ENCODE measurements at places on chromosomes 3 and 15.
A peak's percentile ranks its signal among the peaks of the same experiment; 100 is the strongest.

DNA sequence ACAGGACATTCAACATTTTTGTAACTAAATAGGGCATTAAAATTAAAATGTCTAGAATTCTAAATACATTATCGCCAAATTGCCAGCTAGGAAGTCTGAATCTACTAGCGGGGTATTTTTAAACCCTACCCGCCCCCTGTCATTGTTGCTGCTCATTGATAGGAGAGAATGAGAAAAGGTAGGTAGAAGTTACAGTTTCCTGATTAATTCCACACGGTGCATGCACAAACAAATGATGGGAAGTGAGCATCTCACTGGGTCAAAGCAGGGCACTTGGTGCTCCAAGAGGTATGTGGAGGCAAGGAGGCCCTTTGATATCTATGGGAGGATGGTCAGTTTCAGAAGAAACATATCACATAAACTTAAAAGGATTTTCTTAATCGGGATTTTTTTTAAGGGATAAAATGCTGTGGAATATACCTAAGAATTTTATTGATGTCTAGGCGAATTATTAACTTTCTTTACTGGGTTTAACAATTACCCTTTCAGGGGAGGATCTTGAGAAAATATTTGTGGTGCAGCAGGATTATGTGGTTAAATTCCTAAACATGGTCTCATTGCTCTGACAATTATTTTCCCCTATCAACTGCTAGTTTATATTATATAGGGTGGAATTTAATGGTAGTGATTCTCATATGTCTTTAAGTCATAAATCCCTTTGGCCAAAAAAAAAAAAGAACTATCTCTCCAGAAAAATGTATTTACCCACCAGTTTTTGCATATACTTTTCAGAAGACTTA is 236.0 kb upstream of the GOLGA6L4 start:
- no peak for DNase-seq

DNA sequence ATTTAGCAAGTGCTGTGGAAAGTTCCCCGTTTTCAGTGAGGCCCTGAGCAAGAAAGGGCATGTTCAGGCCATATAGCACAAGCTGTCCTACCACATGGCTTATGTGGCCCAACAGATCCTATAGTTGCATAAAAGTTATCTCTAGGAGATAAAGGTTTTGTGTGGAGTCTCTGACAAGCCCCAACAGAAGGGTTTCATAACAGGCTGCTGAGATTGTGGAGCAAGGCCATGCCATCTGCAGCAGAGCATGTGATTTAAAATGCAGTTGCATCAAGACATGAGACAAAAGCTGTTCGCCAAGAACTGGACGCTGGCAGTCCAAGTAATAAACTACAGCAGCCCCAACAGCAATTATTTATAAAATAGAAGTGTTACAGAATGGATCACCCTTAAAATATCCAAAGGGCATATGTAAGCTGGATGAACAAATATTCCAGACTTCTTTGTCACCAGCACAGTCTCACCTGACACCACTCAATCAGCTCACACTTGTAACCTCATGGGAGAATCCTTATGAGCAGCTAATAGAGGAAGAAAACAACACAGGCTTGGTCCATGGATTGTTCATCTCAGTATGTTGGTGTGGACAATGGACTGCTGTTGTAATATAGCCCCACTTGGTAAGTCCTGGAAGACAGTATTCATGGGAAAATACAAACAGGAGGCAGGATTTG is 14.4 kb upstream of the CLDN1 start:
- no peak for DNase-seq

- DNase-seq, result no peak
Observed at GRCh38 chr3:141367038-141367730, 1.1 kb upstream of the ZBTB38 start.

DNA sequence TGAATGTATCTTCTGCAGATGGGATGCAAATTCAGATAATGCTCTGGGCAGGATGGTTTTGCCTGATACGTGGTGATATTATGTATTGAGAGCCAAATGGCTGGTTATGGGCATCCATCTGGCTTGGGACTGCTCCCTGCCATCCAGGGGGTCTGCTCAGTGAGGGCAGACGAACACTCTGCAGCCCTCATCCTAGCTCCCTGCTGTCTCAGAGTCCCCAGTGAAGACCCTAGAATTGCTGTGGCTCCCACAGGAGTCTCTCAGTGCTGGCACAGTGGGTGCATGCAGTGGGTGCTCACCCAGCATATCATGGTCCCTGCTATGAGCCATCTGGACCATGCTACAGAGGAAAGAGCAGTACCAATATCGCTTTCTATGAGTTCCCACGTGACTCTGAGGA is 10.3 kb downstream of the CX3CR1 start:
- DNase-seq, result no peak

DNA sequence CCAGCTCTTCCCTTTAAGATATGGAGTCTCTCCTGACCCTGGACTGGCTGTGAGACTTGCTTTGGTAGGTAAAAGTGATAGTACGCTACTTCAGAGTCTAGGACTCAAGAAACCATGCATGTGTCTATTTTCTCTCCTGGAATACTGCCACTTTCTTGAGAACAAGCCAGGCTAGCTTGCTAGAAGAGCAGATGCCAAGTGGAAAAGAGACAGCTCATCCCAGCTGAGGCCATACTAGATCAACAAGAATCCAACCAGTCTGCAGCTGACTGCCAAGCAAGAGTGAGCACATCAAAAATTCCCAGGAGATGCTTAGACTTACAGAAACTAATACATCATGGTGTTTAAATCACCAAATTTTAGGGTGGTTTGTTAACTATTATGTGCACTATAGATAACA is 208.3 kb upstream of the RBMS3 start:
- DNase-seq, result no peak

- DNase-seq, result no peak
Observed at GRCh38 chr15:41877631-41878354, 16.1 kb downstream of the SPTBN5 start.

DNA sequence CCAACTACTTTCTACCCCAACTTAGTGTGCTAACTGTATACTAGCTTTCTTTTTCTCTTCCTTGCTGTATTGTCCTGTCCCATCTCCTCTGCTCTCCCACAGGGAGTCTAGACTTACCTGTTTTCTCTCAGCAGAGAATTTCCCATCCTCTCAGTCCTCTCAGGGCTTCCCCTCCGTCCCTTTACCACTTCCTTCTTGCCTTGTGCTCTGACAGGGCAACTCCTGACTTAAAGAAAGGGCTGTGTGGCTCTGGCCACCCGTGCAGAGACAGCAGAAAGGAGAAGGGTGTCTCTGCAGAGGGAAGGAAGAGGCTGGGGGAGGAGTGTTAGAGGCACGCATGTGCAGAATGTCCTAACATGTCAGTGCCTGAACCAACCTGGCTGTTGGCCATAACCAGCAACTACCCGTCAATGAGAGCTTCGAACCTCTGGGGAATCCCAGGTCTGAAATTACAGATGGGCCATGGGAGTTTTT is at the start of gene GCSAM:
TSS of gene GCSAM (minus strand) at position 274 of the 474 bp plus-strand sequence. CDS start at position 146, 128 bp downstream.
- DNase-seq, result peak; percentile 96

- no peak for DNase-seq
Observed at GRCh38 chr3:76063019-76063418, 277.7 kb upstream of the ZNF717 start.

GRCh38 chr3:110577854-110578253 is 493.8 kb upstream of the NECTIN3 start:
- no peak for DNase-seq

DNA sequence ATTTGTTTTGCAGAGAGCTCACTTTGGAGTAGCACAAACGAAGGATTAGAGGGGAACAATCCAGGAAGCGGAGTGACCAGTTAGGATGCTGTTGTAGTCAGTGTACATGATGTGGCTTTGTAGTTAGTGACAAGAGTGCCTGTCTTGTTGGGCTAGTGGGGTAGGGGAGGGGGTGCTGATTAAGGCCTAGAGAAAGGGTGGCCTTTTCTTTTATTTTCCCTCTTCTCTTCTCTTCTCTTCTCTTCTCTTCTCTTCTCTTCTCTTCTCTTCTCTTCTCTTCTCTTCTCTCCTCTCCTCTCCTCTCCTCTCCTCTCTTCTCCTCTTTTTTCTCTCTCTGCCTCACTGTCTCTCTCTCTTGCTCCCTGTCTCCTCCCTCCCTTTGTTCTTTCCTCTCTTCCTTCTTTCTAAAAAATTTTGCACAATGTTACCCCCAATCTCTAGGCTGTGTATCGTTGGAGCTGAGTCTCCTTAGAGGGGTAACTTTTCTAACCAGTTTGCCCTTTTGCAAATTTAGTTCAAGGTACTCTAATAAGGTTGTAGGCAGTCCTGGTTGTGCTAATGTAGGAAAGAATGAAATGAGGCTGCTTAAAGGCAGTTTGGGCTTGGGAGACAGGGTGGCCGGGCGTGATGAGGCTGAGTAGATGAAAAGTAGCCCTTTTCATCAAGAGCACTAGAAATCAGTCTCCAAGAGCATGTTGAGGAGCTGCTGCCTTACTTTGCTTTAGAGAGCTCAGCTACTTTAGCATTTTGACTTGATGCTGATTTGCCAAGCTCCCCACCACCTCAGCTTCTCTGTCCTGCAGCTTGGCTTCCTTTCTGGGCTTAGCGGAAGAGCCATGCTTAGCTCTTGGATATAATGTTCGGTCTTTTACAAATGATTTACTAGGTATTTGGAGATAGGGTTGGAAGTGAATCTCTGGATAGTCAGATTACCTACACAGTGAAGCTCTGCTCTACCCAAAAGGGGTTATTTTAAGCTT is 58.6 kb downstream of the SV2B start:
- DNase-seq, result no peak

DNA sequence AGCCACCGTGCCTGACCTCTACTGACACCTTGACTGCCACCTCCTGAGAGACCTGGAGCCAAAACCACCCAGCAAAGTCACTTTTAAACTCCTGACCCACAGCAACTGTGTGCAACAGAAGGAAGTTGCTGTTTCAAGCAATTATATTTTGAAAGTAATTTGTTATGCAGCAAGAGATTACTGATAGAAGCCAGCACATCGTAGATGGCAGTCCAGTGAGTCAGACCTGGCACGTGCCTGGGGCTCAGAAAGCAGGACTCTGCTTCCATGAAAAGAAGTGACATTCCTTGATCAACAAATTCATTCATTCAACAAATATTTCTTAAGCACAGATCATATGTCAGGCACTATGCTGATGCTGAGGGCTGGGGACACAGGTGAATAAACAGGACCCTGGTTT is 5.7 kb upstream of the CSPG4 start:
- no peak for DNase-seq

GRCh38 chr3:13518516-13518953 is 30.4 kb upstream of the FBLN2 start:
- DNase-seq, result no peak

DNA sequence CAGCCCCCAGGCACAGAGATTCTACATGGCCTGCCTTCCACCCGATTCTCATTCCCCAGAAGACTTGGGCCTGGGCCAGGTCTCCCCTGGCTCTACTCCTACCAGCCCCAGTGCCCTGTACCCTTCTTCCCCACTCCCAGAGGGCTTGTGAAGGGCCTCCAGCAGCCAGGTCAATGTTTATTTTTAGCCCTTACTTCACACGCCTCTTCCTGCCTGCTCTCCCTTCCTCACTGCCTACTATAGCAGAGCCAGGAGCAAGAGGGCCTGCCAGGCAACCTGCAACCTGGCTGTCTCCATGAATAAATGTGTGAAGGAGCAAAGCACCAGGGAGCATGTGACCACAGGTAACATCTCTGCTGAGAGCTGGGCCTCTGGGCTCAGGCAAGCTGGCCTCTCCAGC is 26.4 kb upstream of the APEH start:
- no peak for DNase-seq

DNA sequence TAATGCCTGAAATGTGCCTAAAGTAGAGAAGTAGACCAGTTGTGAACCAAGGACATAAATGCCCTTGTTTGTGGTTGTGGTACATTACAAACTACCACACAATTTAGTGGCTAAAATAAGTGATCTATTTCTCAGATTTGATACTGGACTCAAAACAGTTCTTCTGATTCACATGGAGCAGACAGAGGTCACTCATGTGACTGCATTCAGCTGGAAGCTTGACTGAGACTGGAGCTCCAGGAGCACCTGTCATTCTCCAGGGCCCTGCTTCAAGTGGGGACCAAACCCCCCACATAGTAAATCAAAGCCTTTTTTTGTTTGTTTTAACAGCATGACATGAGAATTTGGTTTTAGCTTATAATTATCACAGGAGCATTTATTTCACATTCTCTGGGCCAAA is 301.2 kb downstream of the OXSM start:
- no peak for DNase-seq

GRCh38 chr15:58842713-58843396 is 71.8 kb downstream of the MINDY2 start:
- peak; percentile 31 for DNase-seq

GRCh38 chr3:66097647-66098046 is 58.9 kb upstream of the MAGI1 start:
- DNase-seq, result no peak

- DNase-seq, result no peak
Observed at GRCh38 chr3:113758389-113759024, 11.7 kb downstream of the ATP6V1A start.

GRCh38 chr3:193780810-193781478 is 187.9 kb downstream of the OPA1 start:
- DNase-seq, result no peak

DNA sequence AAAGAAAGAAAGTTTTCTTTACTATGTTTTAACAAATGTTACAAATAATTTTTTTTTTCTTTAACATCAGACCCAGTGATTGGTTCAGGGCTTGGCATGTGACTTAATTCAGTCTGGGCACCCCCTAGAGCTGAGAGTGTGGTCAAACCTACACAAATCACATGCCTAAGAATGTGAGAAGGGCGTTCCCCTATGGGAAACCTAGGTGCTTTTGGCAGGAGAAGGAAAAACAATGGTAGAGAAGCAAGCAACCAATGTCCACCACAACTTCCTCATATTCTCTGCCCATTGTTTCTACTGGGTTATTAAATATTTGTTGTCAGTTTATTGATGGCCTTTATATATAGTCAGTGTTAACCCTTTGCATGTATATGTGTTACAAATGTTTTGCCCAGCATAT is 21.4 kb upstream of the PIAS1 start:
- no peak for DNase-seq

GRCh38 chr15:20295238-20295811 is 246.3 kb downstream of the GOLGA6L6 start:
- DNase-seq, result no peak

DNA sequence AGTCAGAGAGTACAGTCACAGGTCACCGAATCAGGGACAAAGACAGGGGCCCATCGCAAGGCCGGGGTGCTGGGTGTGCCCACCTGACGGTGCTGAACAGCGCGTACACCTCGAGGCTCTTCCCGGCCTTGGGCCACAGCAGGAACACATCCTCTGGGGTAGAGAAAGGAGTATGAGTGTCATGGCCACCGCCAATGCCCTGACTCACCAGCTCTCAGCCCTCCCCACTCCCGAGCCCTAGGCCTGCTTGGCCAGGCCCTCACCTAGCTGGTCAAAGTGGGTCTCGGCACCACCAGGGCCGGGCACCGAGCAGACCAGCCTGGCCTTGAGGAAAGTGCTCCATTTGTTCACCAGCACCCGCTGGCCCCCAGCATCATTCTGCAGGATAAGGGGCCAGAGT is 4.2 kb downstream of the SEMA3G start:
- no peak for DNase-seq

DNA sequence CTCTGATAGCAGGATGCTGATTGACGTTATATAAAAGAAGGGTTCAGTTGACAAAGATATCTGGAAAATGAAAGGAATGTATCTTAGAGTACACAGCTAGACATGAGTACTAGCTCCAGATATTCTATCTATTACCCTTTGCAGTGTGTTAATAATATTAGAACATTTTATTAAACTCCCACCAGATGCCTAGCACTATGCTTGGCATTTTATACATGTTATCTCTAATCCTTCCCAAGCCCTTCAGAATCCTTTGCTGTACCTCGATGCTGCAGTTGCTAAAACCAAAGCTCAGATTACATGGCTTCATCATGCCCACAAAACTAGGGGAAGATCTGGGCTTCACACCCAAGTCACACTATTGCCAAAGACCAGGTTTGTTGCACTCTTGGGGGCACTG is 350.1 kb upstream of the AZI2 start:
- no peak for DNase-seq
